ENCODE measurements at places on chromosomes 11 and 22. TPM values are rescaled to one million over a fixed set of nuclear protein-coding genes. Genes with fewer than 3 reads are reported as not detected.

The SHANK3 gene
- total RNA-seq: not detected

The LYVE1 gene
- not detected for total RNA-seq

The SYCE3 gene
- total RNA-seq: not detected

The CHRM4 gene
- 0.19 TPM for total RNA-seq

The DBX1 gene
- total RNA-seq: not detected

The OR2AG1 gene
- total RNA-seq: not detected

The VWCE gene
- 2.6 TPM for total RNA-seq

All from activated naive CD4-positive, alpha-beta T cell treated with anti-CD3 and anti-CD28 coated beads, Interleukin-2, amount 10 ng/mL, durations not matched to agents 5 hours and 36 hours (primary cell).